ENCODE measurements at places on chromosomes 3 and 15.

- H3K36me3 ChIP-seq, result no peaks in the 10 kb centered on the region
- H3K27me3 ChIP-seq, result no peaks in the 10 kb centered on the region
- DNase-seq, result no peak
- H3K4me1 ChIP-seq, result no peaks in the 10 kb centered on the region
- no peak overlapping the region for H3K27ac ChIP-seq
Measured at GRCh38 chr3:45781841-45782240, 14.5 kb downstream of the SLC6A20 start.

DNA sequence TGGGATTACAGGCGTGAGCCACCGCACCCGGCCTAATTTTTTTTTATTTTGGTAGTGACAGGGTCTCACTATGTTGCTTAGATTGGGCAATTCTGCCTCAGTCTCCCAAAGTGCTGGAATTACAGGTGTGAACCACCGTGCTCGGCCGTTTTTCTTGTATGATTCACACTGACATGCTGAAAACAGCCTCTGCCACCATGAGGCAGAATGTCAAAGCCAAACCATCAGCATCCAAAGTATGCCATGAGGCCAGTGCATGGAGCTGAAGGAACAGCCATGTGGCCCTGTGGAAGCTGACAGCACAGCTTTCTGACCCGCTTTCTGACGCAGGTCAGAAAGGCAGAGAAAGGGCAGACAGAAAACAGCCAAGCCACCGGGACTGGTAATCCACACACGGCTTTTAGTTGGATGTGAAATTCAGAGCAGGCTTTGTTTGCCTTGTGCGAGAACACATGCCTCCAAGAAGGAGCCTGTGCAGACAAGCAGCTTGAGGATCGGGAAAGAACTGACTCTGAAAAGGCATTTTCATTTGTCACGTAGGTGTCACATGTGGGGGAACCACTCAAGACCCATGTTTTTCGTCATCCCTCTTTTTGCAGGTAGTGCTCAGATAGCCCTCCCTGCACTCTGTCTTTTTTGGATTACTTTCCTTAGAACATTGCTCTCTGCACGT, 25.1 kb downstream of the XYLB start:
- H3K36me3 ChIP-seq, result peaks cover 73% of the 10 kb centered on the region
- no peaks in the 10 kb centered on the region for H3K27me3 ChIP-seq
- H3K4me3 ChIP-seq, result no peak overlapping the region
- H3K27ac ChIP-seq, result no peak overlapping the region
- no peak for DNase-seq

DNA sequence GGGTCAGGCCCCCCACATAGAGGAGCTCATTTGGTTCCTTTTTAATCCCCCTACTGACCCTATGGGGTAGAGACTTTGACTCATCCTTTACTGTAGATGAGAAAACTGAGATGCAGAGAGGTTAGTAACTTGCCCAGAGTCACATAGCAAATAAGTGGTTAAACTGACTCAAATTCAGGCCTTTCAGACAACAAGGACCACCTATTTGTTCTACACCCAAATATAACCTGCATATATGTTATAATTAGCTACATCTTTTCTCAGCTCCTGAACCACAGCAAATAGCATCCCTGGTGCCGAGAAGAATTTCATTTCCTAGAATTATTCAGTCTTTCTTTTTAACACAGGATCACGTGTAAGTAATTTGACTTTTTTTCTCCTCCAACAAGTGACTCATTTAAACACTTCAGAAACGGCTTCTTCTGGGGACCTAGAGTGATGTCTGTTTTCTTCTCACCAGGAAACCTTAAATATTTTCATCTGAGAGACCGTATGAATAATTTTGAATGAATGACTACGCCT, 57.4 kb downstream of the MGLL start:
- H3K27ac ChIP-seq, result peak overlapping the region; percentile 25
- no peak overlapping the region for H3K4me3 ChIP-seq
- peaks cover 5% of the 10 kb centered on the region for H3K36me3 ChIP-seq
- no peaks in the 10 kb centered on the region for H3K27me3 ChIP-seq
- peaks cover 8% of the 10 kb centered on the region for H3K4me1 ChIP-seq

- H3K36me3 ChIP-seq, result peaks cover 4% of the 10 kb centered on the region
- no peak for DNase-seq
- no peaks in the 10 kb centered on the region for H3K27me3 ChIP-seq
Measured at GRCh38 chr3:129023909-129024308, 22.8 kb downstream of the EFCC1 start.

DNA sequence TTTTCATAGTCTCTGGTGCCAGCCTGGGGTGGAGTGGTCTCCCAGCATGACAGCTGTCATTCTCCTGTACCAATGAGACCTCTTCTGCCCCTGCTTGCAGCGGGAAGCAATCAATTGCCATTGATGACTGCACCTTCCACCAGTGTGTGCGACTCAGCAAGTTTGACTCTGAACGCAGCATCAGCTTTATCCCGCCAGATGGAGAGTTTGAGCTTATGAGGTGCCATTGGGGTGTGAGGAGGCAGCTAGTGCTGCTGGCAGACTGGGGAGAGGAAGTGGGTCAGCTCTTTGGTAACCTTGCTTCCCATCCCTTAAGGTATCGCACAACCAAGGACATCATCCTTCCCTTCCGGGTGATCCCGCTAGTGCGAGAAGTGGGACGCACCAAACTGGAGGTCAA, 4.4 kb upstream of the ABCF3 start:
- H3K27me3 ChIP-seq, result no peaks in the 10 kb centered on the region
- DNase-seq, result no peak
- H3K36me3 ChIP-seq, result peaks cover 75% of the 10 kb centered on the region
- H3K27ac ChIP-seq, result no peak overlapping the region

DNA sequence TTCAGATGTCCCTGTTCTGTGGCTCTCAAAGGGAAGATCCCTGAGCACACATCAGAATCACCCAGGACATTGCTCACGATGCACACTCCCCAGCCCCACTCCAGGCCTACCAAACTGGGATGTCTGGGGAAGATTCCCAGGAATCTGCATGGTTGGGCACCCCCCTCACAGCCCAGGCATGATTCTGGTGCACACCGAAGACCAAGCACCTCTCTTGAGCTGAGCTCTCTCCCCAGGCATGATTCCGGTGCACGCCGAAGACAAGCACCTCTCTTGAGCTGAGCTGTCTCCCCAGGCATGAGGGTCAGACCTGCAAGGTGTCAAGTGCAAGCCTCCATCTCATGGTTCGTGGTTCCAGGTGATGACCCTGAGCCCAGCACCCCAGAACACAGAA, 112.2 kb upstream of the MEF2A start:
- no peak overlapping the region for H3K4me3 ChIP-seq
- H3K4me1 ChIP-seq, result peaks cover 27% of the 10 kb centered on the region

GRCh38 chr15:59444081-59444835, 6.3 kb downstream of the FAM81A start:
- H3K4me3 ChIP-seq, result no peak overlapping the region
- H3K27ac ChIP-seq, result no peak overlapping the region
- H3K36me3 ChIP-seq, result no peaks in the 10 kb centered on the region
- peaks cover 5% of the 10 kb centered on the region for H3K27me3 ChIP-seq

- H3K27me3 ChIP-seq, result no peaks in the 10 kb centered on the region
- no peak overlapping the region for H3K27ac ChIP-seq
- DNase-seq, result no peak
- no peak overlapping the region for H3K4me3 ChIP-seq
- H3K4me1 ChIP-seq, result peaks cover 2% of the 10 kb centered on the region
Measured at GRCh38 chr3:43523454-43524053, 98.3 kb downstream of the ANO10 start.

DNA sequence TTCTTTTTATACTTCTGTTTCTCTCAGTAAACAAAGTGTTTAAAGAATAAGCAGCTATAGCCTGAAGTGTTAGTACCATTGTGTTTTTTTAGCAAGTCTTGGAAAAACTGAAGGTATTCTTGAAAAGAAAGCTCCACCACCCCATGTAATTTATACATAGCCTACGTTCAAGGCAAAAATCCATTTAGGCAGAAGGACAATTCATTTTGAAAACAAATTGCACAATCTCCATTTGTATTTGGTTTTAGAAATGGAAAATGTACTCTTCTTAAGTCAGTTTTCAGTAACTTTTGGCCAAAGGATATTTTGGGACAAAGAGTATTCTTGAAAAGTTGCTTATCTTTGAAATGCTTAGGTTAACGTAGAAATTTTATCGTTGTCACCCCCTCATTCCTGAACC, 34.5 kb downstream of the PTPRG start:
- no peaks in the 10 kb centered on the region for H3K36me3 ChIP-seq
- H3K27ac ChIP-seq, result no peak overlapping the region
- DNase-seq, result no peak
- no peaks in the 10 kb centered on the region for H3K4me1 ChIP-seq

- no peaks in the 10 kb centered on the region for H3K36me3 ChIP-seq
- no peaks in the 10 kb centered on the region for H3K27me3 ChIP-seq
- H3K4me3 ChIP-seq, result no peak overlapping the region
- DNase-seq, result no peak
Measured at GRCh38 chr3:120113128-120114116, 19.2 kb upstream of the GSK3B start.

- no peaks in the 10 kb centered on the region for H3K27me3 ChIP-seq
- H3K4me1 ChIP-seq, result no peaks in the 10 kb centered on the region
- H3K4me3 ChIP-seq, result no peak overlapping the region
- no peak for DNase-seq
- H3K36me3 ChIP-seq, result peaks cover 47% of the 10 kb centered on the region
- H3K27ac ChIP-seq, result no peak overlapping the region
Measured at GRCh38 chr3:185606196-185606595, 20.1 kb downstream of the SENP2 start.

DNA sequence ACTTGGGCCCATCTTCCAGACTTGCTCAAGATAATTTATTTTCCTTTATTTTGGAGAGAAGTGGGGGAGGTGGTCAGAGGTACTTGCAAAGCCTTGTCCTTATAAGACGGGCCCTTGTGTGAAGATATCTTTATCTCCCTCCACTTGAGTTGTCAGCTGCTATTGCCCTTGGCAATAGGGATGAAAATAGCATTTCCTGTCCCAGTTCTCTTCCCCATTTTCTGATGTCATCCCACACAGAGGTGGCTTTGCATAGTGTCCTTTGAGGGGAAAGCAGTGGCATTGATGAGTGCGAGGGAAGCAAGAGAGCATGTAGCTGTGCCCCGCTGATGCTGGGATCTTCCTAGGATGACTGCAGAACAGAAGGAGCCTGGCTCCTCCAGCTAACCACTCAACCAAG, 41.9 kb upstream of the TUBGCP5 start:
- no peak for DNase-seq
- no peak overlapping the region for H3K4me3 ChIP-seq
- H3K27ac ChIP-seq, result no peak overlapping the region
- no peaks in the 10 kb centered on the region for H3K27me3 ChIP-seq
- H3K4me1 ChIP-seq, result no peaks in the 10 kb centered on the region
- no peaks in the 10 kb centered on the region for H3K36me3 ChIP-seq

GRCh38 chr3:59163953-59164352, 114.1 kb upstream of the CFAP20DC start:
- H3K4me1 ChIP-seq, result no peaks in the 10 kb centered on the region
- no peaks in the 10 kb centered on the region for H3K36me3 ChIP-seq
- DNase-seq, result no peak
- no peaks in the 10 kb centered on the region for H3K27me3 ChIP-seq
- no peak overlapping the region for H3K27ac ChIP-seq

DNA sequence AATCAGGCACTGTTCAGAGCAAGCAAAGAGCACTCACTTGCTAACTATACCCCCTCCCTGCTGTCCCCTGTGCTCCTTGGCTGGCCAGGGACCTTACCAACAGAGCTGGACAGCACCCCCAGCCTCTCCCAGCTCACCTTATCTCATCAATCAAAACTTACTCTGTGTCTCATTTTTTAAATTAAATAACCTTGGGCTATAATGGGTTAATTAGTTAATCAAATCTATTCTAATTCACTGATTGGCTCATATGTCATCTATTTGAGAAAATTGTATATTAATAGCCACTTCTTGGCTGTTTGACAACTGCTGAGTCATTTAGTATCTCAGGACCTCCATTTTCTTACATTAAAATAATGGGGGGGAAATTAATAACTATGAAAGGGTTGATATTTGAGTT, 22.9 kb downstream of the IL5RA start:
- H3K4me3 ChIP-seq, result no peak overlapping the region
- H3K36me3 ChIP-seq, result no peaks in the 10 kb centered on the region
- no peak overlapping the region for H3K27ac ChIP-seq
- no peak for DNase-seq

DNA sequence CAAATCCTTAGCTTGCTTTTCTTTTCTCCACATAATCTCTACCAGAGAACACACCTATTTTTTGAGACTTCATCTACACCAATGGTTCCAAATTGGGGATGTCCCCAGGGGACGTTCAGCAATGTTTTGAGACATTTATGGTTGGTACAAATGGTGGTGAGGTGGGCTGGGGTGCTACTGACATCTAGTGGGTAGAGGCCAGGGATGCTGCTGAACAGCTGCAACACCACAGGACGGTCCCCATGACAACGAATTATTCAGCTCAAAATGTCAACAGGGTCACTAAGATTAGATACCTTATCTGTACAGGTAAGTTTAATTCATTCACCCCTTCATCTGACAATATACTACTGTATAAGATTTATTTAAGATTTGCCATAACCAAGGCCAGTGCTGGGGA, 14.4 kb downstream of the GK5 start:
- H3K36me3 ChIP-seq, result peaks cover 26% of the 10 kb centered on the region
- DNase-seq, result peak; percentile 79
- H3K27me3 ChIP-seq, result no peaks in the 10 kb centered on the region
- H3K4me3 ChIP-seq, result no peak overlapping the region
- no peaks in the 10 kb centered on the region for H3K4me1 ChIP-seq

DNA sequence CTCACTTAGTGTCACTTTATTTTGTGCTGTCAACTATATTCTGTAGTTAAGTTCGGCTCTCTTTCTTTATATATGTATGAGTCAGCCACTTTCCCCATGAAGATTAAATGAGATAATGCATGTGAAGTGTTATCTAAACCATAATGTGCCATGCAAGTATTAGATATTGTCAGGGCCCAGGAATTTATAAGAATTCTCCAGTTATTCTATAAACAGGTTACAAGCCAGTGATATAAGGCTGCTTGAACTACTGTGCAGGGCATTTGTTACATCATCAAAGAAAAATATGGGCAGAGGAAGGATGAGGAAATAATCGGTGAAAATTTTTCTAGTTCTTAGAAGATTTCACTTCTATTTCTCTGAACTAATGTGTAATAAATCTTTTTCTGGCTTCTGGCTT, 1049.0 kb upstream of the NR2F2 start:
- H3K27ac ChIP-seq, result no peak overlapping the region
- H3K4me1 ChIP-seq, result no peaks in the 10 kb centered on the region
- no peak for DNase-seq
- H3K27me3 ChIP-seq, result peaks cover 60% of the 10 kb centered on the region
- H3K4me3 ChIP-seq, result no peak overlapping the region
- no peaks in the 10 kb centered on the region for H3K36me3 ChIP-seq

- no peaks in the 10 kb centered on the region for H3K36me3 ChIP-seq
- peaks cover 19% of the 10 kb centered on the region for H3K4me1 ChIP-seq
- no peak overlapping the region for H3K27ac ChIP-seq
- no peak overlapping the region for H3K4me3 ChIP-seq
Measured at GRCh38 chr3:108093021-108093420, 2.2 kb upstream of the CD47 start.

Measured in common myeloid progenitor, CD34-positive (primary cell).